ENCODE measurements at places on chromosomes 13 and 19.

GRCh38 chr13:59337070-59337469, 826.7 kb downstream of the DIAPH3 start:
- peak; percentile 73 for DNase-seq

- DNase-seq: no peak
These were observed 116.7 kb downstream of the KLF12 start for GRCh38 chr13:74017301-74018061.

DNA sequence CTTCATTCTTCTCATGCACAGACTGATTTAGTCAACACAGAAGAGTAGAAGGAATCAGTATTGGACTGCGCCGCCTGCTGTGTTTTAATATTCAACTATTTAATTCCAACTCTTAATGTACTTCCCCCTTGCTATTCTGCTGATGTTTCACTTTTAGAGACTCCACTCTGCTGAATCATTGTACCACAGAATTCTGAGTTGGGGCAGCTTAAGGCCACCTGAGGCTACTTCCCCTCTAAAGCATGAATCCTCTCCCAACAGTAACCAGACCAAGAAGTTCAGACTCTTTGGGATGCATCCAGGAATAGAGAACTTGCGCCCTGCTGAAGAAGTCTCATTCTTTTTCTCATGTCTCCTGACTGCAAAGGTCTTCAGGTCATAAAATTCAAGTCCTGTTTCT, 708.8 kb downstream of the UQCRFS1 start:
- no peak for DNase-seq

- no peak for DNase-seq
These were observed 2124.4 kb upstream of the PCDH20 start for GRCh38 chr13:63540061-63540460.

GRCh38 chr13:45683701-45684100, 18.4 kb upstream of the CBY2 start:
- no peak for DNase-seq

DNA sequence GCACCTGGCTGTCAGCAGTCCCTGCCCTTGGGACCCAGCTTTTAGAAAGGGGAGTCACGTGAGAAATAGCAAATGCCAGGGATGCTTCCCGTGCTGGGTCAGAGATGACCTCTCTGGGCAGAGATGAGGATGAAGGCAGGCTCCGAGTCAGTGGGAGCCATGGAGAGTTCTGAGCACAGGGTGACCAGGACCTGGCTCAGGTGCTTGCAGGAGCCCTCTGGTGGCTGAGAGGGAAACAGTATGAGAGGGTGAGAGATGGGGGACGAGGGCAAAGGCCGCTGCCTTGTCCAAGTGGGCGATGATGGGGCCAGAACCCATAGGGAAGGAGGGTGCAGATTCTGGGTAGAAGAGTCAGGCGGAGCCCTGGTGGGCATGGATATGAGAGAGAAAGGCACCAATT, 15.8 kb downstream of the TMED1 start:
- no peak for DNase-seq

DNA sequence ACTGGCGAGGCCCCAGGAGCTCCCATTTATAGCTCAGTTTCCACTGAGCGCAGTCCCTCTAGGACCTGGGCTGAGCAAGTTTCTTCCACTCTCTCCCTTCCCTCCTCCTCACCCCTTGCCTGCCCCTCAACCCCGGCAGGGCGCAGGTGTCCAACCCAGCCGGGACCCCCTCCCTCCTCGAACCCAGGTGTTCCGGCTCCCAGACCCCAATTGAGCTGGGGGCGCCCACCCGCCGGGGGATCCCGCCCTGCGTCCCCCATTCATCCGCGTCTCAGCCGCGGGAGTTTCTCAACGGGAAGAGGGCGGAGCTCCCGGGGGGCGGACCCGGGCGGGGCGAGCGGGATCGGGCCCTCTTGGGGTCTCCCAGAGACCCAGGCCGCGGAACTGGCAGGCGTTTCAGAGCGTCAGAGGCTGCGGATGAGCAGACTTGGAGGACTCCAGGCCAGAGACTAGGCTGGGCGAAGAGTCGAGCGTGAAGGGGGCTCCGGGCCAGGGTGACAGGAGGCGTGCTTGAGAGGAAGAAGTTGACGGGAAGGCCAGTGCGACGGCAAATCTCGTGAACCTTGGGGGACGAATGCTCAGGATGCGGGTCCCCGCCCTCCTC, at the start of gene KIRREL2:
Gene KIRREL2, plus strand, starts transcription at position 366 of the 604 bp plus-strand sequence. Its CDS starts 209 bp downstream, at position 575.
- no peak for DNase-seq

DNA sequence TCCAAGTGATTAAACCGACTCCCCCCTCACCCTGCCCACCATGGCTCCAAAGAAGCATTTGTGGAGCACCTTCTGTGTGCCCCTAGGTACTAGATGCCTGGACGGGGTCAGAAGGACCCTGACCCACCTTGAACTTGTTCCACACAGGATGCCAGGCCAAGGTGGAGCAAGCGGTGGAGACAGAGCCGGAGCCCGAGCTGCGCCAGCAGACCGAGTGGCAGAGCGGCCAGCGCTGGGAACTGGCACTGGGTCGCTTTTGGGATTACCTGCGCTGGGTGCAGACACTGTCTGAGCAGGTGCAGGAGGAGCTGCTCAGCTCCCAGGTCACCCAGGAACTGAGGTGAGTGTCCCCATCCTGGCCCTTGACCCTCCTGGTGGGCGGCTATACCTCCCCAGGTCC, 2.0 kb downstream of the APOE start:
- no peak for DNase-seq

- DNase-seq: no peak
These were observed 1.4 kb downstream of the IFI30 start for GRCh38 chr19:18174983-18175382.

- peak; percentile 71 for DNase-seq
These were observed 836 bp upstream of the BST2 start for GRCh38 chr19:17406046-17406886.

- no peak for DNase-seq
These were observed 10.5 kb downstream of the GNG7 start for GRCh38 chr19:2691951-2692350.

DNA sequence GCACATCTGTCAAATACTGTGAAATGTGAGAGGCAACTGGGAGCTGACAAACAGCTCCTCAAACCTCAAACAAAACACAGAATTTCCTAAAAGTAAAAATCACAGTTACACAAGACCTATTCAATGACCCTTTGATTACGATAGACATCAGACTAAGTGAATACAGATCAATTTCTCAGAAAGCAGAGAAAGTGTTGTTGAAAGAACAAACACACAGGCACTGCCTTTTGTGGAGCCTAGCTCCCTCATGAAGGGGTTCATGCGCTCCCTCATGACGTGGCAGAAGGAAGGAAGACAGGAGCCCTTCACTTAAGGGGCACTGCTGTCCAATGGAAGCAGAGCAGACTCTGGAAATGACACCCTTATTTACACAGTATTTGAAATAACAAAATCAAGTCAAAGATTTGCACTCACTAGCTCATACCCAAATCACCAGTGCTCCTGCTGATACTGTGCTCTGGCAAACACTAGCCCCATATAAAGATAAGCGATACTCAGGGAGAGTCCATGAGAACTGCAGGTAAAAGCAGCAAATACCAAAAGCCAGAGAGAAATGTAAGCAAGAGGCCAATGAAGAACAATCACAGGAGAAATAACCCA, 144.9 kb downstream of the KLF12 start:
- no peak for DNase-seq

DNA sequence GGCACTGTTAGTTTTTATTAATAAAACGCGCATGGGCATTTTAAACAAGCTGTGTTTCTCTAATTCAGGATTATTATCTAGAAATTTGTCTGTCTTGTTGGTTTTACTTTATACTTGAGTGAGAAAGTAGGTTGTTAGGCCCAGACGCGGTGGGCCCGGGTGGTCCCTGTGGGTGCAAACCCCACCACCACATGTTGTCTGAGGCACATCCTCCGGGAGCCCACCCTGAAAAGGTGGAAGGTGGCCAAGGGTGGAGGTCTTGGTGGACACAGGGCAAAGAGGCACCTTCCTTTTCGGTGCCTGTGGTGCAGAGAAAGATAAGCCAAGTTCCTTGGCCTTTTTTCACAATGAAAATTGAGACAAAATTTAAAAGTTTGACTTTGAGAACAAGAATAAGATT, 16.6 kb downstream of the ATP4B start:
- DNase-seq: no peak

DNA sequence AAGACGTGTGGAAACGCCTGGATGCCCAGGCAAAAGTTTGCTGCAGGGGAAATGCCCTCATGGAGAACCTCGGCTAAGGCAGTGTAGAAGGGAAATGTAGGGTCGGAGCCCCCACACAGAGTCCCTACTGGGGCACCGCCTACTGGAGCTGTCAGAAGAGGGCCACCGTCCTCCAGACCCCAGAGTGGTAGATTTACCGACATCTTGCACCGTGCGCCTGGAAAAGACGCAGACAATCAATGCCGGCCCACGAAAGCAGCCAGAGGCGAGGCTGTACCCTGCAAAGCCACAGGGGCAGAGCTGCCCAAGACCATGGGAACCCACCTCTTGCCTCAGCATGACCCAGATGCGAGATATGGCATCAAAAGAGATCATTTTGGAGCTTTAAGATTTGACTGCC, 7.0 kb upstream of the EDNRB start:
- DNase-seq: no peak

- peak; percentile 74 for DNase-seq
These were observed 18.8 kb upstream of the EDDM13 start for GRCh38 chr19:56253737-56254136.

- DNase-seq: no peak
These were observed 21.0 kb upstream of the LRCH1 start for GRCh38 chr13:46531953-46532352.

- DNase-seq: no peak
These were observed 176.9 kb downstream of the SHISA2 start for GRCh38 chr13:25874907-25875306.

GRCh38 chr13:29591310-29591709, 4.2 kb downstream of the SLC7A1 start:
- DNase-seq: peak; percentile 55

DNA sequence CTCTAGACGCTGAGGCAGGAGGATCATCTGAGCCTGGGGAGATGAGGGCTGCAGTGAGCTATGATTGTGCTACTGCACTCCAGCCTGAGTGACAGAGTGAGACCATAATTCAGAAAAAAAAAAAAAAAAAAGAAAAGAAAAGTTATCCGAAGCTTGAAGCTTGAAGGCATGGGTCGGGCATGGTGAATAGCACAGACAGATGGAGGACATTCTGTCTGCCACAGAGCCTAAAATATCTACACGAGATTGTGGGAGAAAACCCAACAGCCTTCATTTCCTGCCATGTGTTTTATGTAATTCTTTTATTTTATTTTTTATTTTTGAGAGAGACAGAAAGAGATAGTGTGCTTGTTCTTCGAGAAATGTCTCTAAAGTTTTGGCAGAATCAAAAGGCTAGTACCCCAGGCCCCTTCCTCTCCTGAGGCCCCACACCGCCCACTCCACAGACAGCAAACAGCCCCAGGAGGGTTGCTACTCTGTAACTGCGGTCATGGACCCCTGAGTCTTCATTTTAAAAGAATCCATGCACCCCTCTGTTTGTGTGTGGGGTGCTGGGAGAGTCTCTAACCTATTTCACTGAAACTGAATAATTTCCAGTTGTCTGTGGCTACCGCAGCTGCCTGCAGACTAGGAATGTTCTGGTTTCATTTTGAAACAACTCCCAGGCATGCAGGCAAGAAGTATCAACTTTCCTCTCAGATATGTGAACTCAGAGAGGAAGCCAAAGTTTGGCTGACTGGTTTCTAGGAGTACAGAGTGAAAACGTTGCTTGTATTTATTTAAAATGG, 38.4 kb upstream of the RCBTB2 start:
- peak; percentile 79 for DNase-seq

DNA sequence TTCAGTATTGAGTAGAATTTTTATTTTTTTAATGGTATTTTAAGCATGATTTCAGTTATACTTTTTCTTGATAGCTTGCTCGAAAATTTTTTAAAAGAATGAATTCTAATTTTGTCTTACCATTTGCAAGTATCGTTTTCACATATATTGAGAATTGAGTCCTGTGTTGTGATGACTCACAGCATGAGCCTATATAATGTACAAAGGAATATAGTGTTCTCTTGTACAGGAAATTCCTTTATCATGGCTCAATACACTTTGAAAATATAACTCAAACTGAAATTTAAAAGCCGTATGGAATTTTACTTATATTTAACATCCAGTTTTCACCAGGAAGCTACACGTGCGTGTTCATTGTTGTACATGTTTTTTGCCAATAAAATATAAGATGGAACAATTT, 161.1 kb upstream of the TMTC4 start:
- no peak for DNase-seq

GRCh38 chr19:35992907-35993765, 1.9 kb upstream of the SDHAF1 start:
- DNase-seq: no peak

DNA sequence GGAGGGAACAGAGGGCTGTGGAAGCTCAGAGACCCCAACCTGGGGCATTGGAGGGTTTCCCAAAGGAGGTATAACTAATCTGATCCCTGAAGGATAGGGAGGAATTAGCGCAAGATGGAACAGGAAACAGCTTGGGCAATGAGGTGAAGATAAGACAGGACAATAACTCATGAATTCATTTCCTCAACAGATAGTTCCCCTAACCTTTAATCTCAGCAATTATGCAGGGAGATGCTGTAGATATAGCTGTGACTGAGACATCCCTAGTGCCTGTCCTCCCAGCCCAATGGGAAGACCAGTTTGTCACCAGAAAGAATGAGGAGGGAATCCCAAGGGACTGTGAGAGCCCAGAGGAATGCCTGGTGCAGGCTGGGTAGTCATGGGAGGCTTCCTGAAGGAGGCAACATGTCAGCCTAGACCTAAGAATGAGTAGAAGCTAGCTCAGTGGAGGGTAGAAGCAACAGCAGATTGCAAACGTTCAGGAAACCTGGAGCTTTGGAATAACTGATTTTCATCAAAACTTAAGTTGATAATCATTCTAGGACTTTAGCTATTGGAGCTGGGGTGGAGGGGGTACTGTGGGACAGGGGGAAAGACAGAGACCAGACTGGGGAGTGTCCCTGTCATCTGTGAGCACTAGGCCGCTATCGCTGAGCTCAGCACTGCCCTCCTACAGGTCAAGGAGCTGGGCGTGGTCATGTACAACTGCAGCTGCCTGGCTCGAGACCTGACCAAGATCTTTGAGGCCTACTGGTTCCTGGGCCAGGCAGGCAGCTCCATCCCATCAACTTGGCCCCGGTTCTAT, 18.8 kb downstream of the HIPK4 start:
- no peak for DNase-seq

GRCh38 chr13:26254583-26255111, 718 bp downstream of the CDK8 start:
- DNase-seq: peak; percentile 51

- peak; percentile 76 for DNase-seq
These were observed 65.4 kb downstream of the RUBCNL start for GRCh38 chr13:46321494-46322225.

- DNase-seq: no peak
These were observed at the start of gene NLRP4 for GRCh38 chr19:55836340-55836739. NLRP4 (plus strand) TSS chr19:55836540; CDS start chr19:55852081, 15,541 bp downstream.

GRCh38 chr13:114095486-114095885, 36.9 kb downstream of the RASA3 start:
- DNase-seq: no peak

DNA sequence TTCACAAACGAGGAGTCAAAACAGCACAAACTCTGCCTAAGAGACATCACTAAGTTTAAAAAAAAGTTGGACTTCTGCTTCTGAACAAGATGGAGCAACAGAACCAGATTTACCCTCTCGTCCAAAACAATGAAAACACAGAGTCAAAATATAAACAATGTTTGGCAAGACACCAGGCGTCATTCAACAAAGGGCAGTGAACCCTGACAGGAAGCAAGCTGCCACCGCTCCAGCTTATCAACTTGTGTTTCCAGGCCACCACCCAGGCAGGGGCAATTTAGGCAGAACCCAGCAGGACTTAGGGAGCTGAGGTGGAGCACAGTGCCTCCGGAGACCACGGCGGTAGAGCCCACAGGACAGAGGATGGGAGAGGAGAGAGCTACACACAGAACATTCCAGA, 8.6 kb upstream of the NAPA start:
- no peak for DNase-seq

Measured in fibroblast of lung (primary cell).